ENCODE measurements at places on chromosomes 5 and 9. TPM values are rescaled to one million over a fixed set of nuclear protein-coding genes. Genes with fewer than 3 reads are reported as not detected.

CCL19 gene
- polyA plus RNA-seq, result not detected

BNC2 gene
- 5.3 TPM for polyA plus RNA-seq

GRCh38 chr5:110752953-110753352, 14.1 kb downstream of the SLC25A46 start:
- no peak for DNase-seq

DNA sequence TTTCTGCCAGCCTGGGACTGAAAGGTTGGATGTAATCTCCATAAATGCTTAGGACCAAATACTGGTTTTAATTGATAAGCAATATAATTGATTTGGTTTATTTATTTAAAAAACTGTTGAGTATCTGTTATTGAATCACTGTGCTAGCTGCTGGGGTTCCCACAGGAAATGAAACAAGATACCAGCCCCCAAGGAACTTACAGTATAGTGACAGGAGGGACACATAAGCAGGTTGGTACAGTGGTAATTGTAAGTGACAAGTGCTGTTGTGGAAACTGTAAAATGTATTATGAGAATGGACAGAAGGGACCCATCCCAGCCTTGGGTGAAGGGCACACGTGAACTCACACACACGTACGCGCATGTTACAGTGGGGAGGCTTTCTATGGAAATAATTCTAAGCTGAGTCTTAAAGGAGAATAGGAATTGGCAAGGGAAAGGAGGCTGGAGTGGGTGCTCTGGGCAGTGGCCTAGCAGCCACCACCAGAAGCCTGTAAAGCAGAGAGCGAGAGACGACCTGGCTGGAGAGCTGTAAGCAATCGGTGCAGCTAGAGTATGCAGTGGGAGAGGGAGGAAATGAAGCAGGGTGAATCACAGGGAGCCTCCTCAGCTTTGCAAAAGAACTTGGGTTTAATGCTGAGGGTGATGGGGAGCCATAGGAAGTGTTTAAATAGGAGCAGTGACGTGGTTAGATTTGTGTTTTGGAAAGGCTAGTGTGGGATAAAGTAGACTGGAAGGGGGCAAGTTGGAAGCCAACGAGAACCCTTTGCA, 39.3 kb downstream of the GLRA1 start:
- DNase-seq, result no peak

DNA sequence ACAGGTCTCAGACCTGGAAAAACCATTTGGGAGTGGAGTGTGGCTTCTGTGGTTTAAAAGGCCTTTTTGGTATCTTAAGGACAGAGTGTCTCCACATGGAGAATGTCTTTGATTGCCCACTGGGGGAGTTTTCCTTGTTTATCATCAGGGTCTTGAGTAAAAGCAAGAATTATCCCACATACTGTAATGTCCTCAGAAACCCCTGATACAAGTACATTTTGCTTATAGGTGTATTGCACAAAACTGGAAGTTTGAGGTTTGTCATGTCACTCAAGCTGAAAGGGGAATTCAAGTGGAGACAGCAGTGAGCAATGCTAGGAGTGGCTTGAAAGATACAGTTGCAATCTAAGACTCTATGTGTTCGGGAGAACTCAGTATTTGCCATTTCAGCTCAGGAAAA, 62.7 kb upstream of the GRAMD2B start:
- DNase-seq, result no peak

Data from hindlimb muscle (tissue), 1 donor.